ENCODE measurements at places on chromosomes 3 and 15. TPM values are rescaled to one million over a fixed set of nuclear protein-coding genes. Genes with fewer than 3 reads are reported as not detected.

- H3K27ac ChIP-seq: no peak overlapping the region
- H3K27me3 ChIP-seq: no peaks in the 10 kb centered on the region
- no peaks in the 10 kb centered on the region for H3K4me1 ChIP-seq
- H3K4me3 ChIP-seq: no peak overlapping the region
Measured at GRCh38 chr3:111589303-111590142, 5.6 kb downstream of the ZBED2 start.

- H3K27me3 ChIP-seq: no peaks in the 10 kb centered on the region
- no peak for DNase-seq
- H3K27ac ChIP-seq: no peak overlapping the region
- no peak overlapping the region for H3K4me3 ChIP-seq
- H3K36me3 ChIP-seq: no peaks in the 10 kb centered on the region
- no peaks in the 10 kb centered on the region for H3K4me1 ChIP-seq
Measured at GRCh38 chr3:59866076-59866475, 816.3 kb upstream of the CFAP20DC start.

- H3K36me3 ChIP-seq: no peaks in the 10 kb centered on the region
- no peak overlapping the region for H3K27ac ChIP-seq
- H3K4me3 ChIP-seq: no peak overlapping the region
- no peak for DNase-seq
- no peaks in the 10 kb centered on the region for H3K4me1 ChIP-seq
Measured at GRCh38 chr3:43742920-43743319, 52.2 kb downstream of the ABHD5 start.

- no peaks in the 10 kb centered on the region for H3K36me3 ChIP-seq
- H3K27me3 ChIP-seq: no peaks in the 10 kb centered on the region
- DNase-seq: no peak
- H3K4me3 ChIP-seq: no peak overlapping the region
- no peaks in the 10 kb centered on the region for H3K4me1 ChIP-seq
Measured at GRCh38 chr15:86799226-86799625, 719.6 kb downstream of the AGBL1 start.

DNA sequence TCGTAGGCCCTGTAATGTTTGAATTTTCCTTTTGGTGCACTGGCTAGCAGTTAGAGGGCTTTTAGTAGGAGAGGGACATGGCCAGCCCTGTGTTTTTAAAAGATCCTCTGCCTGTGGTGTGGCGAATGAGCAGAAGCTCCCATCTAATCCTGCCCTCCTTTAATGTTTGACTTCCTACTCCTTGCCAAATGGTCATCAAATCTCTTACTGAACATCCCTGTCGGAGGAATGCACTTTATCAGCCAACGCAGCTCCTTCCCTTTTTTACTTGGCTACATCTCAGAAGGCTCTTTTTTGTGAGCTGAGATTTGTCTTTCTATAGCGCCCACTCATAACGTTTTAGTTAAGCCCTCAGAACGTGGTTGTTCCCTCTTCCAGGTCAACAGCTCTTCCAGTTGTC lies 44.8 kb downstream of the MAP2K5 start:
- H3K27me3 ChIP-seq: no peaks in the 10 kb centered on the region
- DNase-seq: no peak
- no peak overlapping the region for H3K4me3 ChIP-seq
- H3K27ac ChIP-seq: no peak overlapping the region
- no peaks in the 10 kb centered on the region for H3K4me1 ChIP-seq
- peaks cover 6% of the 10 kb centered on the region for H3K36me3 ChIP-seq

DNA sequence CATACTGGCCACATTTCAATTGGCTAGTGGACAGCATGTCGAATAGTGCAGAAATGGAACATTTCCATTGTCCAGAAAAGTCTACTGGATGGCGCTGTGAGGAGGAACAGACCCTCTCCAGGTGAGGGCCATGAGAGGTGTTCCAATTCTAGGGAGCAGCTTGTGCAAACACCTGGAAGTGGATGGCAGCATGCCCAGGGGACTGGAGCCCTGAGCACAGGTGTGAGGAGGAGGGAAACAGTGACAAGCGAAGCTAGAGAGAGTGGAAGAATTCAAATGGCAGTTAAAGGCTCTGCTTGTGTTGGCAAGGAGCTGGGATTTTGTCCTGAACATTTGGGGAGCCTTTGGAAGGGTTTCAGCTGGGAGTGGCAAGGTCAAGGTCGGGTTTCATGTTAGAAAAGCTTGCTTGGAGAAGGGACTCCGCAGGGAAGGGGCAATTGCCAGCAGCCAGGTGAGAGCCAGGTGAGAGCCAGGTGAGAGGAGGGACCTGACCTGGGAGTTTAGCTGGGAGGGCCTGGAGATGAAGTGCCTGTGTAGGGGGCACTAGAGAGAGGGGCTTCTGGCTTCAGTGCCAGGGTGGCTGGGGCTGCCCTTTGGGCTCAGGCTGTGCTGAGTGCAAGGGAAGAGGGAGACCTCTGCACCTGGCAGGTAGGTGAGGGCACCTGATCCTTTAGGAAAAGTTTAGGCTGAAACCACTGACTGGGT lies 93.8 kb downstream of the LINGO1 start:
- peaks cover 16% of the 10 kb centered on the region for H3K4me1 ChIP-seq
- H3K4me3 ChIP-seq: no peak overlapping the region
- H3K27ac ChIP-seq: no peak overlapping the region
- H3K27me3 ChIP-seq: no peaks in the 10 kb centered on the region
- no peaks in the 10 kb centered on the region for H3K36me3 ChIP-seq

DNA sequence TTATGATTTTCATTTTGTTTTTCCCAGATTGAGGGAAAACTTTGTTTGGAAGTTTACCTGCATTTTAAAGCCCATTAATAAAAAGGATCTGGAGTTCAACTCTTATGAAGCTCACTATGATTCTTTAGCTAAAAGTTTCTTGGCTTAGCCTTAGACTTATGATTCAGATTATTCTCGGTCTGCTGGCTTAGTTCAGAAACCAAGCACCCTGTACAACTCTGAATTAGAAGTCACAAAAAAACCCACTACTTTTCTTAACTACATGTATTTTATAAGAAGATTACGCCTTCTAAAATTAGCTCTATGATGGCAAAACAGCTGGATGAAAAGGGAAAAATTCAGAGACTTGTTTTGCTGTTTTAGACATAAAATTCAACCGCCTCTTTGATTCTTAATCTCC lies 14.3 kb upstream of the DENND4A start:
- DNase-seq: no peak
- no peak overlapping the region for H3K4me3 ChIP-seq
- H3K27ac ChIP-seq: no peak overlapping the region
- H3K4me1 ChIP-seq: no peaks in the 10 kb centered on the region

- H3K4me1 ChIP-seq: peaks cover 4% of the 10 kb centered on the region
- H3K4me3 ChIP-seq: no peak overlapping the region
- H3K36me3 ChIP-seq: no peaks in the 10 kb centered on the region
- H3K27me3 ChIP-seq: no peaks in the 10 kb centered on the region
- no peak for DNase-seq
Measured at GRCh38 chr15:67564021-67564967, 21.8 kb downstream of the MAP2K5 start.

DNA sequence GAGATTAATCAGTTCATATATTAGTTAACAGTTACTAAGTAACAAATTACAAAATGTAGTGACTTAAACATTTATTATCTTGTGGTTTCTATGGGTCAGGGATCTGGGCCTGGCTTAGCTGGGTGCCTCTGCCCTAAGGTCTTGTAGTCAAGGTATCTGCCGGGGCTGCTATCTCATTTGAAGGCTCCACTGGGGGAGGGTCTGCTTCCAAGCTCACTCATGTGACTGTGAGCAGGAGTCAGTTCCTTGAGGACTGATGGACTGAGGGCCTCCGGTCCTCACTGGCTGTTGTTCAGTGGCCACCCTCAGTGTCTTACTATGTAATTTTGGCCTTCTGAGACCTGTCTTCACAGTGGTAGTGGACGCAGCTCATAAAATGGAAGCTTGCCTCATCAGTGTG lies 135.9 kb upstream of the PLXNA1 start:
- no peak overlapping the region for H3K4me3 ChIP-seq
- H3K27me3 ChIP-seq: no peaks in the 10 kb centered on the region
- H3K4me1 ChIP-seq: peaks cover 22% of the 10 kb centered on the region
- H3K27ac ChIP-seq: no peak overlapping the region
- no peaks in the 10 kb centered on the region for H3K36me3 ChIP-seq
- peak; percentile 31 for DNase-seq

- H3K4me3 ChIP-seq: no peak overlapping the region
- H3K27me3 ChIP-seq: no peaks in the 10 kb centered on the region
- no peak overlapping the region for H3K27ac ChIP-seq
- no peaks in the 10 kb centered on the region for H3K36me3 ChIP-seq
Measured at GRCh38 chr3:5023777-5024346, 44.6 kb downstream of the BHLHE40 start.

DNA sequence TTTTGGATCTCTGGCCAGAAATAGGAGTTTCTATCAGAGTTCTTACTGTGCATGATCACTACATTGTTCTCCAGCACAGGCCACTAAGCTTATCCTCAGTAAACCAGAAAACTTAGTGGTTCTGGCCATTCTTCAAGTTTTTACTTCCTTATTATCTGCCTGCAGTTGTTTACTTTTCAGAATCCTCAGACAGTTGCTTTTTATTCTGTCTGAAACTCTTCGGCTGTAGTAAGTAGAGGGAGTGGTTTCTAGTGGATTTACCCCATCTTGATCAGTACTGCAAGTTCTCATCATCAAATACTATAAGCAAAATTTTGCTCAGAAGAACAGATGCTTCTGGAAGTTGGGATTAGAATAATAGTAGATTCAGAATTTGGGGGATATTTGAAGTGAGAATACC lies 193.0 kb upstream of the RARB start:
- DNase-seq: no peak
- H3K27ac ChIP-seq: no peak overlapping the region
- no peaks in the 10 kb centered on the region for H3K27me3 ChIP-seq
- no peaks in the 10 kb centered on the region for H3K36me3 ChIP-seq
- H3K4me1 ChIP-seq: no peaks in the 10 kb centered on the region

Gene SLC9C1
- 0.24 TPM for total RNA-seq

Gene SLC6A11
- 0.88 TPM for total RNA-seq

Gene DCLK3
- 0.69 TPM for total RNA-seq

Gene GNAT1
- not detected for total RNA-seq

Gene CCDC66
- 29.3 TPM for total RNA-seq

Gene SLC15A2
- total RNA-seq: 2.0 TPM

Gene CCDC191
- 0.65 TPM for total RNA-seq

Gene SLC7A14
- 0.95 TPM for total RNA-seq

Gene MINDY2
- 24.4 TPM for total RNA-seq

Measured in H1 (cell line).